ENCODE measurements at places on chromosomes 16 and 17.
A peak's percentile ranks its signal among the peaks of the same experiment; 100 is the strongest.

GRCh38 chr17:5762191-5762590 lies 177.9 kb upstream of the NLRP1 start:
- no peak for DNase-seq

- no peak for DNase-seq
Measured at GRCh38 chr16:31745900-31746299, 127.7 kb upstream of the ZNF267 start.

- DNase-seq = no peak
Measured at GRCh38 chr16:53611179-53611696, 92.4 kb downstream of the RPGRIP1L start.

DNA sequence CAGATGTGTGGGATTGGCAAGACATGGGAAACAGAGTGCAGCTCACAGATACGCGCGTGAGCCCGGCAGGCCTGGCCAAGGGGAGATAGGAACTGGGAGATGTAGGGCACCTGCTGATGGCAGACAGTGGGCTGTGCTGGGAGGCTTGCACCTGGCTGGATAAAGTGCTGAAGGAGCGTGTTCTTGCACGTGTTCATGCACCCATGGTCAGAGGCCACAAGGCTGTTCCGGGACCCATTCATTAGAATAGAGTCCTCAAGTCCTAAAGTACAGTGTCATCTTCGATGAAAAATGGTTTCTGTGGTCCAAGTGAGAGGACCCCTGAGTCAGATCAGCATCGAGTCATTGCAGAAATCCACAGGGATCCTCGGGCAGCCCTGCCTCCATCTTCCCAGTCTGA lies 236.4 kb downstream of the CCDC182 start:
- DNase-seq = no peak

GRCh38 chr17:64024215-64024654 lies 3.8 kb upstream of the ICAM2 start:
- no peak for DNase-seq

DNA sequence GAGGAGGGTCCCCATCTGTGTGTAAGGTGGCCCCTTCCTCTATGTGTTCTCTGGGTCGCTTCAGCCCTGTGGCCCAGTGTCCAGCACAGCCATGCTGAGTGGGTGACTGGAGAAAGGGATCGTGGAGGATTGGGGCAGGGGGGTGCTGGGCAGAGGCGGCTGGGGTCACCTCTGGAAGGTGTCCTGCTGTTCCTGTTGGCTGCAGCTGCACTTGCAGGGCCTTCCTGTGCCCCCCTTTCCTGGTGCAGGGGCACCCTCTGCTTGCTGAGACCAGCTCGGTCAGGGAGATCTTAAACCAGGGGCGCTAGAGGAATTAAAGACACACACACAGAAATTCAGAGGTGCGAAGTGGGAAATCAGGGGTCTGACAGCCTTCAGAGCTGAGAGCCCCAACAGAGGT lies 11.1 kb downstream of the IL32 start:
- DNase-seq = no peak

GRCh38 chr16:90031186-90031930 lies 12.1 kb upstream of the DBNDD1 start:
- no peak for DNase-seq

GRCh38 chr17:79066963-79067362 lies 7.7 kb upstream of the ENGASE start:
- no peak for DNase-seq

GRCh38 chr16:59545721-59546120 lies 811.6 kb upstream of the GOT2 start:
- no peak for DNase-seq

DNA sequence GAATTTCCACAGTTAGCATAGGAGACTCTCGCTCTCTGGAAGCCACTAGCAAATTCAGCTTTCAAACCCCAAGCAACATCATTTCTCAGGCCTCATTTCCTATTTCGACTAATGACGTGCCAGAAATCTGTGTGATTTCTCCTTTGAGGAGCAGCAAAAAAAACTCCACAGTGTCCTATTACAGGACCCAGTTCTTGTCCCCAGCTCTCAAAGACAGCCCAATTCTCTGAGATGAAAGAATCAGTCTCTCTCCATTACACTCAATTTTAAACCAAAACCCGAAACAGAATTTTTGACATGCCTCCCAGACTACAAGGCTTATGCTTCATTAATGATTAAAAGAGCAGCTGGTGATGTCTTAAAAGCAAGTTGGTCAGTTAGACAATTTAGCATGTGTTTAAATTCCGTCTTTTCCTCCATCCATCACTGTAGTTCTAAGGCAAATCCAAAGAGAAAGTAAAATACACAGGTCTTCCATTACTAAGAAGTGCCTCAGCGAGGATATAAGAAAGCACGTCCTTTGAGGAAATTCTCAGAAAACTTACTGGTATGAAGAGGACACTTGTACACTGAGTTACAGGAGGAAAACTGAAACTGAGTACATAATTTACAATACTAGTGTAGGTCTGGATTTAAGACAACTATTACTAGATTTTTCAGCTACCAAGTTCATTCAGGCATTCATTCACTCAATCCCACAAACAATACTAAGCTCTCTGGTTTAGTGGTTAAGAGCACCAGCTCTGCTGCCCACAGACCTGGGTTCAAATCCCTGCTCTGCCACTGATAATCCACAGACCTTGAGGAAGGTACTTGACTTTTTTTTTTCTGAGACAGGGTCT lies 12.5 kb downstream of the TOM1L2 start:
- DNase-seq = no peak

DNA sequence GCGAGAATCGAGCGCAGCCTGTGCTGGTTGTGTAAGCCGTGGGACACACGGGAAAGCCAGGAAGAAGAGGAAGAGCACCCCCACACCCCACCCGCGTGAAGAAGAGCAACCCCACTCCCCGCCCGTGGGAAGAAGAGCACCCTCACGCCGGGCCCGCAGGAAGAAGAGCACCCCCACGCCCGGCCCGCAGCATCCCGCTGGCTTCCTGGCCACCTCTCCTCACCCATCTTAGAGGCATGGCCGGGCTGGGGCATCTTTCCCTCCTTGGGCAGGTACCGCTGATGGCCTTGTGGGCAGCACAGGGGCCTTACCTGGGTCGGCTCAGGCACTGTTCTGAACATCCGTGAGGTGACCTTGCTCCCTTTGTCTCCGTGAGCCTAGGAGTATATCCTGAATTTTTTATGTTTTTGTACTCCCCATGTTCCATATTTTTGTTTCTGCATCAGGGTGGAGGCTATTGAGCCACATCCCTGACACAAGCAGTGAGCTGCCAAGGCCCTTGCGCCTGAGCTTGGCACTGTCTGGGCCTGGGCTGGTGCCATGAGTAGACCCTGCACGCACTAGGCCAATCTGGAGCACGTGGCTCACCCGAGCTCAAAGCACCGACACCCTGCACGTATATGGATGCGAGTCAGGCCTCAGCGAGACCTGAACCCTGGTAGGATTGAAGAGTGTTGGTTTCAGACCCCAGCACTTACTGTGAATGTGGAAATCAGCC lies 71.4 kb upstream of the KCTD5 start:
- no peak for DNase-seq

- no peak for DNase-seq
Measured at GRCh38 chr17:5832886-5833285, 237.3 kb upstream of the WSCD1 start.

GRCh38 chr17:31400481-31400950 lies 9.0 kb downstream of the RAB11FIP4 start:
- DNase-seq = no peak

GRCh38 chr16:87344931-87345631 lies 27.9 kb upstream of the C16orf95 start:
- no peak for DNase-seq

GRCh38 chr16:85616607-85617321 lies 3.6 kb downstream of the GSE1 start:
- DNase-seq = peak; percentile 56

GRCh38 chr17:71765437-71765836 lies 355.4 kb upstream of the SOX9 start:
- no peak for DNase-seq

GRCh38 chr17:4448197-4448980 lies 14.6 kb downstream of the SPNS3 start:
- no peak for DNase-seq

Data from heart left ventricle (tissue), 16 donors.